ENCODE measurements at places on chromosomes 16 and 17. TPM values are rescaled to one million over a fixed set of nuclear protein-coding genes. Genes with fewer than 3 reads are reported as not detected.

DNA sequence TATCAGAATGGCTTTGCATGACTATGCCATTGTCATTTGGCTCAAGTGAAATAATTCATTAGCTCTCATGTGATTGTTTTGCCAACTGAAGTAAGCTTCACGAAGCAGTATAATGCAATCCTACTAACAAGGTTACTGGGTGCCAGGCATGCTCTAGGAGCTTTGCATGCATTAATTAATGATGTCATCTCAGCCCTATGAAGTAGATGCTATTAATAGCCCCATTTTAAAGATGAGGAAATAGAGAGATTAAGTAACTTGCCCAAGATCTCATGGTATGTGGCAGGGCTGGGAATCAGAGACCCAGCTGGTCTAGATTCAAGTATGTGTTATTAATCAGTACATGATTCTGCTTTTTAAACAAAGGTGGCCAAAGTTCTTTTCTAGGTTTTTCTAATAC is 14.1 kb downstream of the KRT39 start:
- H3K36me3 ChIP-seq, result peaks cover 55% of the 10 kb centered on the region
- peak overlapping the region; percentile 94 for H3K27ac ChIP-seq
- H3K27me3 ChIP-seq, result no peaks in the 10 kb centered on the region
- DNase-seq, result peak; percentile 79
- H3K4me1 ChIP-seq, result peaks cover 93% of the 10 kb centered on the region

DNA sequence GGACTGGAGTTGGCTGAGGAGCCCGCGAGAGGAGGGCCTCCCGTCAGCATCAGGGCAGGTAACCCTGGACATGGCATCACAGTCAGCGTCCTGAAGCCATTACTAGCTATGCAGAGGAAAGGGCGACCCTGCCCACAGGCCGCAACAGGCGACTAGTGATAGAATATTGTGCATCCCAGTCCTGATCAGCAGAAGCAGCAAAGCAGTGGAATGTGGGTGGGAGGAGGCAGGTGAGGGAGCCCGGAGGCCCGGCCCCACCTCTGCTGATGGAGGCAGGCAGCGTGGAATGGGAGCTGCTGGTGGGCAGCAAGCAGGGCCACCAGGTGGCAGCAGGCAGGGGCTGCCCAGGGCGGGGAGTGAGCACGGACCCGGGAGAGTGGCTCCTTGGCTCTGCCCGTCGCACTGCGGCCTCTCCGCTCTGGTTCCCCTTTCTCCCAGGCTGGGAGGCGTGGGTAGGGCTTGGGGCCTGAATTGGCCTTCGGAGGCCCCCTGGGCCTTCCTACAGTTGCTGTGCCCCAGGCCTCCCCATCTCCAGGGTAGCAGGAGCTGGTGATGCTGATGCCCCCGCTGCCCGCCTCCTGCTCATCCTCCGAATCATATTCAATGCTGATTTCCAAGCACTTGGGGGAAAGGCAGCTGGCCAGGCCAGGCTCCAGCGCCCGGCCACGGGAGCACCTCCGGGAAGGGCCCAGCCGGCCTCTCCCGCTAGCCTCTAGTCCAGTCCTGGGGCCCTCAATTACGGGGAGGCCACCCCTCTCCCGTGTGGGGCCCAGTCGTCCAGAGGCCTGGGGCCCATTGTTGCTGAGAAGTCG is 20.2 kb downstream of the TSPOAP1 start:
- H3K4me3 ChIP-seq, result no peak overlapping the region
- peaks cover 56% of the 10 kb centered on the region for H3K27me3 ChIP-seq
- no peaks in the 10 kb centered on the region for H3K36me3 ChIP-seq
- no peaks in the 10 kb centered on the region for H3K4me1 ChIP-seq

DNA sequence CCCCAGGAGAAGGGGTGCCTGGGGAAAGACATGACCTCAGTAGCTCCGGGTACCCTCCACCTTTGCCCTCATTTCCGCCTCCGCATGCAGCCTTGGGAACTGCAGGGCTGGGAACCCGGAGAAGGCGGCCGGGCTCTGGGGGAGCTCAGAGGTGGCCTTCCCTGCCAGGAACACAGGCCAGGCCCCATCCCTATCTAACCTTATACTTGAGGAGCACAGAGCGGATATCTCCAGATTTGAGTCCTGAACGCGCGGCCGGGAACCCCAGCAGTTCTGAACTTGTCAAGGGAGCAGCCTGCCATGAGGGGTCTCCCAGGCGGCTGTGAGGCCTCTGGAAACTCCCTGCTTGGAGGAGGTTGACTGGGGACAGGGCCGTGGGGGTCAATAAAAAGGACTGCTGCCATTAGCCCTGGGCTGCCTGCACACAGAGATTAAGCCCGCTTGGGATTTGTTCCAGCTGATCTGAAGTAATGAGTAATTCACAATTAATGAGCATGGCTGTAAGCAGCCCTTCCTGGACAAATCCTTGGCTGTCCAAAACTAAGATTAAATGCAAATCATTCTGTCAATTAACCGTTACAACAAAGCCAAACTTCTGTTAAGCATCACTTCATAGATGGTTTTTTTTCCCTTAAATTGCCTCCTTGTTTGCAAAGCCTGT is 26.3 kb upstream of the METRNL start:
- H3K4me3 ChIP-seq, result no peak overlapping the region
- H3K4me1 ChIP-seq, result peaks cover 24% of the 10 kb centered on the region
- H3K27me3 ChIP-seq, result no peaks in the 10 kb centered on the region
- DNase-seq, result no peak

- H3K4me1 ChIP-seq, result peaks cover 9% of the 10 kb centered on the region
- H3K27ac ChIP-seq, result no peak overlapping the region
- H3K27me3 ChIP-seq, result no peaks in the 10 kb centered on the region
- DNase-seq, result no peak
- no peaks in the 10 kb centered on the region for H3K36me3 ChIP-seq
Observed at GRCh38 chr16:84379008-84379708, 10.8 kb downstream of the ATP2C2 start.

- peaks cover 28% of the 10 kb centered on the region for H3K4me1 ChIP-seq
- peak overlapping the region; percentile 95 for H3K27ac ChIP-seq
- H3K27me3 ChIP-seq, result no peaks in the 10 kb centered on the region
- DNase-seq, result peak; percentile 75
Observed at GRCh38 chr16:15642557-15643047, 352 bp downstream of the MARF1 start.

GRCh38 chr16:65746941-65747340 is 619.5 kb upstream of the CDH5 start:
- H3K4me1 ChIP-seq, result no peaks in the 10 kb centered on the region
- no peak for DNase-seq
- peaks cover 38% of the 10 kb centered on the region for H3K27me3 ChIP-seq
- no peaks in the 10 kb centered on the region for H3K36me3 ChIP-seq

DNA sequence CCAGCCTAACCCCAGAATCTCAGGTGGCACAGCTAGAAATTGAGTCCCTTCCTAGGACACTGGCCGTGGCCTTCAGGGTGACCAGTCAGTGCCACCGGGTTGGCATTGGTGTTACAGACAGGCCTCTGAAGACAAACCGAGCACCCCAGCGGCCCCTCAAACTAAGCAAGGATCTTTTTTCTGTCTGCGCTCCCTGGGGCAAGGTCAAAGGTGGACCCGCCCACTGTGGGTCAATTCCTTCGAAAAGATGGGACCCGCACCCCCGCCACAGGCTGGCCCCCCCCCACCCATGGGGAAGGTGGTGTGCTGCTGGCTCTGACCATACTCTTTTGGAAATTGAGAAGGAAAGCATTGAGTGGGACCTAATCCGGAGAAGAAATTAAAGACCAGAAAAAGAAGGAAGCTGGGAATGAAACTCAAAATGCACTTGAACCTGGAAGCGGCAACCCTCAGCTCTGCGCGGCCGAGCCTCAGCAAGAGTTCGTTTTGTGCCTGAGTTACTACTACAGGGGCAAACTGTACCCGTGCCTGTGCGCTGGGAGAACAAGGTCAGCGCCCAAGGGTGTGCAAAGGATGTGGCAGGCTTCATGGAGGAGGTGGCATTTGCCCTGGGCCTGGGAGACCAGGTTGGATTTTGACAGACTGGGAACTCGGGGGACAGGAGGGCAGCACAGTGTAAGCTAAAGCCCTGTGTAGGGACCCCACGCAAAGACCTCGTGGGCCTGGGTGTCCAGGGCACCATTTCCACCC is 20.4 kb downstream of the TMC6 start:
- no peak overlapping the region for H3K27ac ChIP-seq
- H3K4me3 ChIP-seq, result no peak overlapping the region
- H3K36me3 ChIP-seq, result peaks cover 26% of the 10 kb centered on the region

DNA sequence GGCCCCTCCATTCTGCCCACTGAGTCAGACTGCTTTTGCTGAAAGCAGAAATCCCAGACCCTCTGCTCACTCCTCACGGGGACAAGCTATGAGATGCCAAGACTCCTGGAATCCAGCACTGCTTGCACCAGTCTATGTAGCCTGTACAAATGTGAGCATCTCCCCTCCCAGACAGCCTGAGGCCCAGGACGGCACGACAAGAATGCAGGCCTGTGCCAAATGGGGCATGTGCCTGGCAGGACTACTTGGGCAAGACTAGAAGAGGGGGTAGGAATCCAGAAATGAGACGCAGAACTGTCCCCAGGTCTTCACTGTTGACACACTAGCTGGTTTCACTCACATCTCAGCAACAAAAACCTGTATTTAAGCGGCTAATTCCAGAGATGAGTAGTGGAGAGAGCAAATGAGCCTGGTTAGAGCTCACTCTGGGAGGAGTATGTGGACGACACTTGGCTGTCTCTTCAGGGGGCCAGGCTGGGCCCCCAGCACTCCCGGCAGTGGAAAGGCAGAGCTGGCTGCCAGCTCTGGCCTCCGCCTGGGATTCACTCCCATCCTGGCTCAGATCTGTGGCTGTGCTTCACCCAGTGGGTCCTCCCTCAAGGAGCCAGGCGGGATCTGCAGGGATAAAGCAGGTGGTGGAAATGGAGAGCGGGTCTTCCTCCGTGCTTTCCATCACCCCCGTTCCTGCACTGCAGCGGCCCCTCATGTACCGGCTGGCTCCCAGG is 2.9 kb upstream of the MYO1C start:
- no peak for DNase-seq
- no peaks in the 10 kb centered on the region for H3K27me3 ChIP-seq
- H3K4me1 ChIP-seq, result peaks cover 4% of the 10 kb centered on the region
- no peak overlapping the region for H3K27ac ChIP-seq

- no peak overlapping the region for H3K4me3 ChIP-seq
- DNase-seq, result no peak
- no peaks in the 10 kb centered on the region for H3K36me3 ChIP-seq
- no peak overlapping the region for H3K27ac ChIP-seq
- H3K4me1 ChIP-seq, result no peaks in the 10 kb centered on the region
Observed at GRCh38 chr16:30867747-30868146, 26.1 kb downstream of the BCL7C start.

DNA sequence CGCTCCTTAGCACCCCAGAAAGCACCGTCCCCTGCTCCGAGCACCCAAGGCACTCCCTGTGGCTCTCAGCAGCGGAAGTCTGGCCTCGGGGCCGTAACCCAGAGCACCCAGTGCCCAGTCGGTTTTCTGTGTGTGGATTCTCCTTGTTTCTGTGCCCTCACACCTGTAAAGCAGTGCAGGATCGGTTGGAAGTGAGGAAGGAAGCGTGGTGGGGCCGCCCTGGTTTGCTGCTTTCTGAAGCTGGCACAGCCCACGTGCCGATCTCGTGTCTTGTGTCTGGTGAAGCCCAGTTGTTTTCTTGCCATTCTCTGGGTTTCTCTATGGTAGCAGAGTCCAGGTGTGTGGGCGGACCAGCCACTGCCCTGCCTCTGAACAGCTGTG is 3.7 kb downstream of the ACSF3 start:
- H3K27me3 ChIP-seq, result peaks cover 5% of the 10 kb centered on the region
- no peak overlapping the region for H3K4me3 ChIP-seq
- H3K4me1 ChIP-seq, result peaks cover 19% of the 10 kb centered on the region
- no peak for DNase-seq
- peaks cover 35% of the 10 kb centered on the region for H3K36me3 ChIP-seq

DNA sequence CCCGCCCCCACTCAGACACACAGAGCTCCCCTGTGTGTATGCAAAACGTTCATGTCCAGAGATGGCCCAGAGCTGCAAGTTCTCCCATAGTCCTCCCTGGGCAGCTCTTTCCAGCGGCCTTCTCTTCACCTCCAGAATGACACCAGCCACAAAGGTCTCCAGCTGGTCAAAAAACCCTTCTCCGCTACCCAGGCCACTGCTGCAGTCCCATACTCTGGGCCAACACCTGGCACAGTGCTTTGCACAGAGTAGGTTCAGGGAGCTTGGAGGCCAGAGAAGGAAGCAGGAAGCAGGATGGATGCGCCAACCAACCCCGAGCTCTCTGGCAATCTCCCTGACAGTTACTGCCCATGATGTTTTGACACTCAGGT is 1.1 kb upstream of the STAT5B start:
- DNase-seq, result no peak
- H3K27ac ChIP-seq, result peak overlapping the region; percentile 93
- no peaks in the 10 kb centered on the region for H3K27me3 ChIP-seq
- peaks cover 39% of the 10 kb centered on the region for H3K4me1 ChIP-seq

DNA sequence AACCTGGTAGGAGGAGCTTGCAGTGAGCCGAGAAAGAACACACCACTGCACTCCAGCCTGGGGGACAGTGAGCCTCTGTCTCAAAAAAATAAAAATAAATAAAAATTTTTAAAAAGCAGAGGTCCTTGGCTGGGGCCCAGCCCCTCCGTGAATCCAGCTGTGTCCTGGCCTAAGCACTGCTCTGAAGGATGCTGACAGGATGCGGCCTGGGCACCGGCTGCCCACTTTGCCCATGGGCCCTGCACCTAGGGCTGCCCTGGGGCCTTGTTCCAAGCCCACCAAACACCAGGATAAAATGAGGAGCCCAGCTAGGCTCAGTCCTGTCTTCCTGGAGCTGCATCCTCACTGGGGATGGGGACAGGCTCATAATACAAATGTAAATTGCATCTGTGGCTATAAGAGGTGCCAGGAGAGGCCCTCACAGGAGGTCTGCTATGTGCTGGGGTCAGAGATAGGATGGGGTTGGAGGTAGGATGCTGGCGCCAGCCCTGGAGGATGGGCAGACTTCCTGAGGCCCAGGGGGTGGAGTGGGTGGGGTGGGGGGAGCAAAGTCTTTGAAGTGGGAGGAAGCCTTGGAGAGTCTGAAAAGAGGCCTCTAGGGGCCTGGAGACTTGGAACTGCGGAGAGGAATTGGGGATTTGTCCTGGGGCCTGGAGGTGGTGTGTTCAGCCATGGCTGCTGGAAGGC is 6.2 kb downstream of the C16orf89 start:
- H3K36me3 ChIP-seq, result no peaks in the 10 kb centered on the region
- no peak for DNase-seq
- H3K4me3 ChIP-seq, result no peak overlapping the region

DNA sequence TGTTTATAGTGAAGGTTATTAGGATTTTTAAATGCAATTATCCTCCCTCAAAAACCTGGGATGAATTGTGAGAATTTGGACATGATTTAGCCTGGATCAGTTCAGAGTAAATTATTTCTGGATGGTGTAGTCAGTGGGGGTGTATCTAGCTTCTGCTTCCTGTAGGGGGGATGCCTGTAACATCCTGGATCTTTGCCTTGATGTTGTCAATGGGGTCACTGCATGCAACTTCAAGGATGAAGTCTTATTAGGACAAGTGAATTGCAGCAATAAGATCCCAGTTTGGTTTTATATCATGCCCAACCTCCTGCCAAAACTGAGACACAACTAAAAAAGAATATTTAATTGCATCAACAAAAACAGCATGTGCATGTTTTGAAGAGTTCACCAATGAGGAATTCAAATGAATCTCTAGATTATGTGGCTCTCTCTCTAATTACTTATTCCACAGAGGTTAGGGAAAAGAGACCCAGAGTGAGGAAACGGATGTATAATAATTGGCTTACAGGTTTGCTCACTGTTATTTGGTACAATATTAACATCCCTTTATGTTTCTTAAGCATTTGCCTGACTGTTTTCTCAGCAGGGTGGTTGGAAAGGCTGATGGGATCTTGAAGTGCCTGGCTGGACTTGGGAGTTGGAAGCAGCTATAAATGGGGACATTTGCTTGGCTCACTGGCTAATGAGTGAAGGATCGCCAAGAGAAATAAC is 159.8 kb downstream of the HS3ST3B1 start:
- no peaks in the 10 kb centered on the region for H3K36me3 ChIP-seq
- DNase-seq, result no peak
- H3K4me3 ChIP-seq, result no peak overlapping the region
- no peak overlapping the region for H3K27ac ChIP-seq
- no peaks in the 10 kb centered on the region for H3K4me1 ChIP-seq
- no peaks in the 10 kb centered on the region for H3K27me3 ChIP-seq

The KRTAP2-3 gene
- 18.2 TPM for total RNA-seq

The CCL7 gene
- total RNA-seq, result not detected

Data from Calu3 (cell line).